ENCODE measurements at places on chromosomes 3 and 15.

GRCh38 chr3:27380433-27381357, 11.5 kb upstream of the NEK10 start:
- no peak for DNase-seq

DNA sequence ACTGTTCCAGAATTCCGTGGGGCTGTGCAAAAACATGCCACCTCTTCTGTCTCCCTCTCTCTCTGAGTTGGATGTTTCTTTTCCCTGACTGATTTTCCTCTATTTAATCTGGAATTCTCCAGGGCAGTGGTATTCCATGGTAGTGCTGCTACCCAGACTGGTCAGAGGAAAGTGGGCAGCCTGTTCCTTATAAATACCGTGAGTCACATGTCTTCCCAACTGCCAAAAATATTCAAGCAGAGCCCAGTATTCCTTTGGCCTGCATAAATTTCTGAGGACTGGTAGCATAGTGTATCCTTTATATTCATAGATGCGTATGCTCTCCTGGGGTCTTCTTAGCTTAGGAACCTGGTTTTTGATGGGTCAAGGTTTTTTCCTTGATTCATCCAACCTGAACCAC, 40.9 kb downstream of the CEMIP start:
- DNase-seq = no peak

GRCh38 chr3:171266740-171267073, 193.5 kb downstream of the TNIK start:
- no peak for DNase-seq

DNA sequence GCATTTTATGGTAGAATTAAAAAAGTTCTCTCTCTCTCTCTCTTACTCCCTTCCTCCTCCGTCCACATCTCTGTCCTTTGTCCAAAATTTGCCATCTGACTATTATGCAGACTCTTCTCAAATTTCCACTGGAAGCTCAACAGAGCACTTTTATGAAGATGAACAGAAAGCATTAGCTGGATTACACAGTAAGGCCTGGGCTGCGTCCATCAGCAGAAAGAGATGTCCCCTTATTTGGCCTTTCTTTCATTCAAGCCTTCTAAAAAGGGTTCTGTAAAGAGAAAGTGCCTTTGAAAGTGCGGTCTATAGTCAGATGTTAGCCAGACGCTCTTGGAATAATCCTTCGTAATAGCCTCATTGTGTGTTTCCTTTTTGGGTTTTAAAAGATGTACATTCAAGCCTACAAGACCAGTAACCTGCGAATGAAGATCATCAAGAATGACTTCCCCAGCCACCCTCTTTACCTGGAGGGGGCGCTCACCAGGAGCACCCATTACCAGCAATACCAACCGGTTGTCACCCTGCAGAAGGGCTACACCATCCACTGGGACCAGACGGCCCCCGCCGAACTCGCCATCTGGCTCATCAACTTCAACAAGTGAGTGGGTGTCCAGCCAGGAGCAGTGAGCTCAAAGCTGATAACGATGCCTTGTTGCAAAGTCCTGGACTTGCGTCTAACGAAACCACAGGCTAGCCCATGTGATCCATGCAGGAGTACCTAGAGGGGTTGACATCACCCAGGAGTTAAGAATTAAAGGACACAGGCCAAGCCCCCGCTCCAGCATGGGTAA, 53.1 kb downstream of the MESD start:
- DNase-seq = no peak

DNA sequence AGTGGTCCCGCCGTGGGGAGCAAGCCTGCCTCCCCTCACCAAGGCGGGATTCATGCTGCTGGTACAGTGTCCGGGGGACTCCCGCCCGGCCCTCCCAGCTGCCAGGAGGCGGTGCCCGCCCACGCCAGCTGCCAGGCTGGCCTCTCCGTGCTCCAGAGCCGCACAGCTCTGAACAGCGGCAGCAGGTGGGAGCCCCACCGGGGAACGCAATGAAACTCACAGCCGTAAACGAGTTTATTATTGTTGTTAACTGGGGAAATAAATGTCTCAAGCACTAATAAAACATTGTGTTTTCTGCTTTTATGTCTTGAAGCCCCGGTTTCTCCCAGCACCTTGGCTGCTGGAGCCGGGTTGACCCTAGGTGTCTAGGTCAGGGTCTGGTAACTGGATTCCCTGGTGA, 317.7 kb upstream of the TLE3 start:
- DNase-seq = no peak

GRCh38 chr3:194261581-194262063, 89.5 kb downstream of the CPN2 start:
- no peak for DNase-seq

DNA sequence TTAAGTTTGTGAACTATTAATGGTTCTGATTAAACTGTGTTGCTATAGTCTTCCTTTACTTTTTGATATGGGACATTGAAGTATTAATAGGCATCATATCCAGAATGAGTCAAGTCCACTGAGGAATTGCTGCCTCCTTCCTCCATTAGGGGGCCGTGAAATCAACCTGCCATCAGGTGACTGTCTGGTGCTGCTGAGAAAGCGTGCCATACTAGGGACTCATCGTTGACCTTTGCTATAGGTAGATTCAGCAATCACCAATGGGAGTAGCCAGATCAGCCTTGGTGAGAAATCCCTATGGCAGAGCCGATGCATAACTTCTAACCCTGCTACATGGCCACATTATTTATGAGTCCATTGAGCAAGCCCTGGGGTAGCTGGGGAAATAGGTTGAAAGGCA, 30.1 kb upstream of the SLC28A2 start:
- DNase-seq = no peak

DNA sequence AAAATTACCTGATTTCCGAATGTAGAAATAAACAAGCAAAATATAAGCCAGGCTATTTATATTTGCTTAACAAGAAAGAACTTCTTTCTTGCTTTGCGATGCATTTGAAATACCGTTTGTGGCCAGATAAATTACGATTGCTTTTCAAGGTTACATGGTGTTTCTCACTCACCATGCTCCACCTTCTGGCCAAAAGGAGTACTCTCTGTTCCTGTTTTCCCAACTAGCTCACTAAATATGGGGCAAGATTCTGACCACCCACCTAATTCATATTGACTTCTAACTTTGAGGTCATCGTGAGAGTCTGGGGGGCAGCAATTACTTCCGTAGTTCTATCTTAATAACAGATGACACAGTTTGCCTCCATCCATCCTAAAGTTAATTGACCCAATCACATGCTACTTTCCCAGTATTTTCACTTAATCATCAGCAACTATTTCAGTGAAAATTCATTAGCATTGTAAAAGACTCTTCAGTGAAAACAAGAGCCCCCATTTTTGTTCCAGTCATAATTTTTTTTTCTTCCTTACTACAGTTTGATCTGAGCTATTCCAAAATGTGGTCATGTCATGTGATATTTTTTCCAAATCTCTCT, 25.9 kb downstream of the ACP3 start:
- DNase-seq = peak; percentile 29

- DNase-seq = no peak
These were observed 164.0 kb downstream of the IL20RB start for GRCh38 chr3:137121704-137122314.

GRCh38 chr15:78702609-78703333, 61.8 kb upstream of the CHRNB4 start:
- no peak for DNase-seq

GRCh38 chr3:158709666-158710083, 22.6 kb downstream of the RARRES1 start:
- no peak for DNase-seq

GRCh38 chr15:98311566-98312188, 336.7 kb upstream of the IGF1R start:
- DNase-seq = no peak

DNA sequence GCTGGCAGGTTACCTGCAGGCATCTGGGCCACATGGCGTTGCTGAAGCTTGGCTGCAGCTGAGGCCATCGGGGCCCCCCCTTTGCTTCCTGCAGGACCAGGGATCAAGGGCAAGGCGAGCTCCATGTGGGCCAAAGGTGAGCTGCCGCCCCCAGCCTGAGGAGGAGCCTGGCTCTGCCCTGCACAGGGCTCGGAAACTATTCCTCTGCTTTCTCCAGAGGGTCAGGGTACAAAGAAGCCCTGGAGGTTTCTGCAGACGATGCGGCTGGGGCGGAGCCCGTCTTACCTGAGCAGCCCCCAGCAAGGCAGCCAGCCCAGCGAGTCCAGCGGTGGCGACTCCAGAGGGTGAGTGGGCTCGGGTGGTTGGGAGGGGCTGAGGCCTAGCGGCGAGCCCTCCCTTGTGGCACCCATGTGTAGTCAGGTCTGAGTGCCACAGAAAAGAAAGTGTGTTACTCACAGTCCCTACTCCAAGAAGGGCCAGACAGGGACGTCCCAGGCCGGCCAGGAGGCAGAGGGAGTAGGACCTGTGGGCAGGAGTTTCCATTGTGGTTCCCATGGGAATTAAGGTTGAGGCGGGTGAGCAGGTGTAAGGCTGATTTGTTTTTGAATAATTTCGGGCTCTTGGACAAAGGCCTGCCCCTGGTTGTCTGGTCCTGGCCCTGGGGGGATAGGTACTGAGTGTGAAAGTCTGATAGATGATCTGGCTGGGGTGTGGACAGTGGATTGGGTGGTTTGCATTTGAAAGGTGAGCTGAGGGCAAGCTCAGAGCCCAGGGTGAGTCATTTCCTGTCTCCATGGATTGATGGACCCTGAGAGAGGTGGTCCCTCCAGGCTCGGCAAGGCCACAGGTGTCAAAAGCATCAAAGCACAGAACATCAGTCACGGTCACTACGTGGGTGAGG, 25.4 kb downstream of the CFAP100 start:
- DNase-seq = no peak

GRCh38 chr3:126538966-126539365, 15.0 kb downstream of the CHST13 start:
- no peak for DNase-seq

- DNase-seq = no peak
These were observed 7.9 kb downstream of the ARRDC4 start for GRCh38 chr15:97968380-97968779.

DNA sequence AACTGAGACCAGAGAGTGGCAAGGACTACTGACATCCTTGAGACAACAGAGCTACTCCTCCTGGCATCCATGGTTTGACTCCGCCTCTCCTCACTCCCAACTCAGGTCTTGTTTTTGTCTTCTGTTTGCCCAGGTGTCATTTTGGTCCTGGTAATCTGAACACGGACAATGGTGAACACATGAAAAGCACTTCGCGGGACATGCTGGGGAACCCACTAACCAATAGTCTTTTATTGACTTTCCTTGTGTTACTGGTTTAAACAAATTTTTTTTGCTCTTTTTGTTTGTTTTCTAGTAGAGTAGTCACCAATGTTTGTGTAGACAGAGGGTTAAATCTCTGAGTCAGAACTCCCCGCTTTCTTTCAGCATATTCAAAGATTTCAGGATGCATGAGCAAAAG, 38.4 kb downstream of the LARP6 start:
- DNase-seq = no peak

DNA sequence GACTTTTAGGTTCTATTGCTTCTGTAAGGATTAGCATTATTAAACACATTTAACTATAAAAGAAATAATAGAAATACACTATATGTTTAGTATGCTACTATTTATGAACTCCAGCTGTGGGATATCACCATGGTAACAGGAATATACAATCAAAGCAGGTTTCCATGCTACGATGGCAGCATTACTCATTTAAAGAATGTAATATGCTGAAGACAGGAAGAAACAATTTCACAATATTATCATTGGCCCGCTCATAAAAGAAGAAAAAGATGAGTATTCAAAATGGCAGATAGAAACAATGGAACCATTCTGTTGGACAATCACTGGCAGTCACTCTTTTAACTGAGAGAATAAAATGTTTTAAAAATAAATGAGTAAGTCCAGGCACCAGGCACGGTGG, 153.4 kb downstream of the CBLB start:
- DNase-seq = no peak

Measured in SIG-M5 (cell line).